ENCODE measurements at places on chromosomes 11 and 22.
A peak's percentile ranks its signal among the peaks of the same experiment; 100 is the strongest.

DNA sequence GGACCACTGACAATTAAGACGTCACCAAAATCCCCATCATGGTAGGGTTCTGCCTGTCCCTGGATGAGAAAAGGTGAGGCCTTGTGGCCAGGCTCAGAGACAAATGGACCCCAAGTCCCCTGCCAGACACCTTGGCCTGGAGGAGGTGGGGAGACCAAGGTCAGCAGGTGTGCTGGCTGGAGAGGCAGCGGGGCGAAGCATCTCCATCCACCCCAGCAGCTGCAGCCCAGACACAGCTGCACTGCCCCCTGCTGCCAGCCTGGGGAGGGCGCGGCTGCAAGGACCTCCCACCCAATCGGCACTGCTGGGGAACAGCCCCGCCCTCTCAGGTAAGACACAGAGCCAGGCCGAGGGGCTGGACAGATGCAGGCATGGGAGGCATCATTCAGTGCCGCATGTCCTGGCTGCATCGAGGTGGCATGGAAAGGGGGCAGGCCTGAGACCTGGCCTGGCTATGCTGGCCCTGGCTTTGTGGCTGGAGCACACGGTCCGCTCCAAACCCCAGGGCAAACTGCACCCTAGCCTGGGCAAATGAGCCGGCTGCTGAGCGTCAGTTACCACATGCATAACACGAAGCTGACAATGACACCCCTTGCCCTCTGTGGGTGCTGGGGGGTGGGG is 12.2 kb upstream of the MFNG start:
- DNase-seq, result no peak

- DNase-seq, result peak; percentile 28
Measured at GRCh38 chr11:36280531-36280930, 8.7 kb downstream of the COMMD9 start.

DNA sequence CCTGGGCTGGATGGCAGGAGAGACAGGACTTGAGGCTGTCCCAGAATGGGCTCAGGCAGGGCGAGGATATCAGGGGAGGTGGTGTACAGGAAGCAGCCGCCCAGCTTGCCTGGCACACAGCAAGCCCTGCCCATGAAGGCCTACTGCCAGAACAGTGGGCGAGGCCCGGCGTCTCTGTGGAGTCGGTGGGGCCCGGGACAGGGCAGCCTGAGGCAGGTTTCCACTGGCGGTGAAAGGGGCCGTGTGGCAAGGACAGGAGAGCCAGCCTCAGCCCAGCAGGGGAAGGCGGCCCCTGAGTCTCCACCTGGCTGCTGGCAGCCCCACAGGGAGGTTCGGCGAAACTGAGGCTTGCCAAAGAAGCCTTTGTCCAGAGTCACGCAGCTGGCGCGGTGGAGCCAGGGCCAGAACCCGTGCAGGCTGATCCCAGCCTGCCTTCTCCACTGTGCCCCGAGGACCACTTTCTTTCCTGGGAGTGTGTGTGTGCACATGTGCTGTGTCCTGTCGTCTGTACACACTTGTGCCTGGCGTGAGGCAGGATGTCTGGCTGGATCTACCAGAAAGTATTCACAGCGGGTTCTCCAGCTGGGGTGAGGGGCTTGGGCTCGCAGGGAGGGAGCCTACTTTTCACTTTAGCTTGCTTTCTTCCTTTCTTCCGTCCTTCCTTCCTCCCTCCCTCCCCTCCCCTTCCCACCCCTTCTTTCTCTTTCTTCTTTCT is 1.2 kb downstream of the TSPO start:
- peak; percentile 54 for DNase-seq

- no peak for DNase-seq
Measured at GRCh38 chr11:41309111-41309522, 150.3 kb downstream of the LRRC4C start.

- DNase-seq, result no peak
Measured at GRCh38 chr11:16770016-16770415, 31.6 kb downstream of the C11orf58 start.

- DNase-seq, result no peak
Measured at GRCh38 chr22:48908547-48908946, 919.1 kb downstream of the BRD1 start.

- DNase-seq, result no peak
Measured at GRCh38 chr11:77193911-77194830, 66.1 kb downstream of the MYO7A start.

Measured in RWPE1 (cell line).